ENCODE measurements at places on chromosomes 7 and 10. TPM values are rescaled to one million over a fixed set of nuclear protein-coding genes. Genes with fewer than 3 reads are reported as not detected.

The TEX47 gene
- not detected for total RNA-seq

The C7orf57 gene
- total RNA-seq = not detected

The GIMAP1 gene
- 5.6 TPM for total RNA-seq

The HGF gene
- 1.6 TPM for total RNA-seq

The SPAM1 gene
- not detected for total RNA-seq

The SPRN gene
- total RNA-seq = not detected

The FKBP6 gene
- total RNA-seq = not detected

The BEND7 gene
- 18.5 TPM for total RNA-seq

The FOXI2 gene
- not detected for total RNA-seq

- peak; percentile 96 for DNase-seq
Observed at GRCh38 chr7:41955893-41956675, 253.2 kb upstream of the INHBA start.

DNA sequence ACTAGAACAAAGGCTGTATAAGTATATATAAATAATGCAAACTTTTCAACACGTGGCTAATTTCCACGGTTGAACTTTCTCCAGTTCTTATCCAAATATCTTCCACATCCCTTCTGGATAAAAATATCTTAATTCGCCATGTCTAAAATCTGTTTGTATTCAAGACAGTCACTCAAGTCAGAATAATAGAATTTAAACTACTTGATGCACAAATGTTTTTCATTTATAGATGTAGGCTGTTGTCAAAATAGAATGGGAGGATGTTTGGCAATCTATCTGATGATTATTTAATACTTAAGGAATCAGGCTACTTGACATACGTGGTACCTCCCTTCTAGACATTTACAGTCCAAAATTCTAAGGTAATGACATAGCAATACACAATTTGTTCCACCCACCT, 204.3 kb downstream of the TWIST1 start:
- no peak for DNase-seq

DNA sequence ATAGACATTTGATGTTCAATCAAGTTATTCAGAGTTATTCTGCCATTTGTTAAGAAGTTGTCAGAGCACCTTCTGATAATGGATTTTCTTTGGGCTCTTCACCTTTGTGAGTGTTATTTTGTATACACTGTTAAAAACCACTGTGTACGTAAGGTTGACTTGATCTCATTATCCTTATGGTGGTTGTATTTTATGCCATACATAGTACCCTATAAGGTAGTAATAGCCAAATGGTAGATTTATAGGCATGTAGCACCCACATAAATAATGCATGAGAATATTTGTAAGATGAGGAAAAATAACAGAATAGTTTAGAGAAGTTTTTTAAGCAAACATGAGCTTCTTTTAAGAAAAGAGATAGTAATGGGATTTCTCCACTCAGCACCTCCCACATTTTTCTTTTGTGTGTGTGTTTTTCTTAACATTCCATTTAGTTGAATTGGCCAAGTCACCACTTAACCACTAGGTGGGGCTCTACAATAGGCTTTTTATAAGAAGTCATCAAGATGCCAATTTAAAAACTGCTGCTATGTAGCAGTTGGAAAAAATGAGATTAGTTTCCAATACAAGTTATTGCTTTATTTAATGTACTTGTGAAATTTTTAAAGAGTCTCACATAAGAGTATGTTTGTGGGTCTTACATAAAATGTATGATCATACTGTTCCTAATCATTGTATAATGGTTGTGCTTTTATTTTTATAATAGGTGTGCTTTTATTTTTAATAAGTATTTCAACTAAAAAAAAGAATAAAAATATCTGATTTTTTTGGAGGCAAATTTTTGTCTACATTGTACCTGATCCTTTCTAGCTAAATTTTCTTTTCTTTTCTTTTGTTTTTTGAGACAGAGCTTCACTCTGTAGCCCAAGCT, 41.1 kb upstream of the STMP1 start:
- DNase-seq = no peak

DNA sequence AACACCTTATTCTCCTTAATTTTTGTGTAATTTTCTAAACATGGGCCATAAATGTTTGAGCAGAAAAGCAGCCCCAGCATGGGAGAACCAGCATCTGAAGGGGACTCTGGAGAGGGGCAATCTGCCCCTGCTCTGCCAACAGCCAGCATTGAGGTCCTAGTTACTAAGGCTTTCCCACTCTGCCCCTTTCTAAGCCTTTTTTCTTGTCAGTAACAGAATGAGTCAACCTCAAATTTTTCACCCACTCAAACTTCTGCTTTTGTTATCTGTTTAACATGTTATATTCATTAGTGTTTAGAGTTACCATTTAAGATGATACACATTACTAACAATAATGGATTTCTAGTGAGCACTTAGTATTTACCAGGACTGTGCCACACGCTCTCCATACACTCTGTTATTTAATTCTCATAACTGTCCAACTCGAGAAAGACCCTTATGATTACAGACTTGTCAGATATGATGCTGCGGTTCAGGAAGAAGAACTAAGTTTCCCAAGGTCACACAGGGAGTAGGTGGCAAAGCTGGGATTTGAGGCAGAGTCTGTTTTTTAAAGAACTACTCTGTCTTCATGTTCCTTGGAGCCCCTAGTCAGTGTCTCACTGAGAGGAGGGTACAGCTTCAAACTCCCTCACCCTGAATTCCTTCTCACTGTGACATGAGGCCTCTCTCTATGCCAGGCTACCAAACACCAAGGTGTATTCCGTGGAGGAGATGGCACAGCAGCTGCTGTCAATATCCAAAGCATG, 19.9 kb upstream of the GPAM start:
- DNase-seq = no peak

GRCh38 chr10:96619796-96620773, 33.3 kb upstream of the TM9SF3 start:
- no peak for DNase-seq

DNA sequence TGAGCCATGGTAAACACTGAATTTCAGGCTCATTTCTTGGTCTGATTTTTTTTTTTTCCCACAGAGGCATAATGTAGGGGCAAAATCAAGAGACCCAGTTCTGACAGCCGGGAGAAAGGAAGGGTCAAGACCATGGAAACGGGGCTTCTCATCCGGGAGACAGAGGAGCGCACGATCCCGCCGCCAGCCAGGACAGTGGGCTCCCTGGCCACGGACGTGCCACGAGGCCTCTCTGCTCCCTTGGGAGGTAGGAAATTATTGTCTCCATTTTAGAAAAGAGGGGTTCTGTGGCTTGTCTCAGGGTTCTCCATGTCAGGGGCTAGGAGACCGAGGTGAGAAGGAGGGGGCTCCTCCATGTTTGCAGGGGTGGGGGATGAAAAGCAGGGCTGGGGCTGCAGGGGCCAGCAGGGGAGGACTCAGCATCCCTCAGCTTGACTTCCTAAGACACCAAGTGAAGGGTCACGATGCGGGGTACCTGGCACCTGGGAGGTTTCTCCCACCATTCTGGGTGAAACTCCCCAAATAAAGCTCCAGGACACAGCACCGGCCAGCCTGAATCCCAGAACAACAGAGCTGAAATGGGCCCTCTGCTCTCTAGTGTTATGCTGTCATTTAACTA, 37.6 kb downstream of the PPIF start:
- DNase-seq = no peak

DNA sequence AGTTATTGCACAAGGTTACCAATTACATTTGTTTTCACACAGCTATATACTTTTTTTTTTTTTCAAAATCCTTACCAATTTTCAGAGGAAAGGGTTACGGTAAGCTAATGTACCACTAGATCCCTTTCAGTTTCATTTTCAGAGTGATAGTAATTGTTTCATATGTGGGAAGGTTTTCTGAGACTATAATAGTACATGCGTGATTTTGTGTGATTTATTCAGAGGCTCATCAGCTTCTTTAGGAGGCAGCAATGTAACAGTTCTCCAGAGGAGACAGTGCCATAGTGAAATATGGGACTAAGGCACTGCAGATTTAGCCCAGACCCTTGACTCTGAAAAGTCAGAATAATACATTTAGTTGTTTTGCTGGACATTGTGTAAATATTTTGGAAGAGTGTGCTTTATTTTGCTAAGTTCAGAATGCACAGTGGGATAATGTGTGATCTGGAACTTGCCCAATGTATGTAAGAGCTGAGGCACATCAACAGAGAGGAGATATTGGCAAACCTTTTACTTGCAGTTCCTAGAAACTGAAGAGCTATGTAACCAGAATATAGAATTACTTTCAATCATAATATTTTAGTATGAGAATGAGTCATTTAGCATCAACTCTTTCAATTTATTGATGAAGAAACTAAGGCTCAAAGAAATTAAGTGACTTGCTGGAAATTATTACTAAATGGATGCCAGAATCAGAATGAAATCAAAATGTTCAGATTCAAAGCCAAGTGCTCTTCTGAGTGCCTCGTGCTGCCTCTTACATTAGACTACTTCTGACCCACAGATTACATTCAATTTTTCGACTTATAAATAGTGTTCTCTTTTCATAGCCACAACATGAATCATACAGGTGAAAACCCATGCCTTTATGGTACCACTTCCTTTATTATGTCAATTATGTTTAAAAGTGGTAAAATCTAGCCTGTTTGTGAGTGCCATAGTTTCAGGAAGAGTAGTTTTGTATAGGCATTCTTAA, 207.7 kb upstream of the TEX47 start:
- DNase-seq = no peak

All from Right ventricle myocardium superior (tissue), 1 donor.